ENCODE measurements at places on chromosomes 5 and 9.

DNA sequence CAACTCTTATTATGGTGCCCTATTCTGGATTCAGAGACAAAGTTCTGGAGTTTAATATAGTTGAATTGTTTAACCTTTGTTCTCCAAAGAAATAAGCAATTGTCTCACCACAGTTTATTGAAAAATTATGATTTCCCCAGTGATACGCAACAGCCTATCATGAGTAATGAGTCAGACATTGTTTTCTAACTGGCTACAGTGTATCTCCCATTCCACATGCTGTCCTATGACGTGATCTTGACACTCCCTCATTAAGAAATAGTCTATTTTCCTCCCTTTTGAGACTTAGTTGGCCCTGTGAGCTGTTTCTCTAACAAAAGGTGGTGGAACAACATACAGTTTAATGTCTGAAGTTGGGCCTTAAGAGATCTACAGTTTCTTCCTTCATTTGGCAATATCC is 1290.6 kb upstream of the CDH6 start:
- DNase-seq, result no peak

- no peak for DNase-seq
Observed at GRCh38 chr5:180806351-180807011, 3.9 kb upstream of the MGAT1 start.

- DNase-seq, result peak; percentile 5
Observed at GRCh38 chr5:149487672-149488071, 63.6 kb downstream of the CSNK1A1 start.

GRCh38 chr5:130280528-130281217 is 376.4 kb downstream of the CHSY3 start:
- no peak for DNase-seq

- DNase-seq, result no peak
Observed at GRCh38 chr5:163459462-163459818, 462 bp downstream of the NUDCD2 start.

Measured in mucosa of gallbladder (tissue), 1 donor.